Heart right ventricle (tissue), 16 donors: ENCODE measurements at places on chromosomes 2 and 18.

- DNase-seq = no peak
Observed at GRCh38 chr2:173030561-173031490, 44.8 kb upstream of the MAP3K20 start.

GRCh38 chr2:177964892-177965291, 107.7 kb downstream of the PDE11A start:
- no peak for DNase-seq

DNA sequence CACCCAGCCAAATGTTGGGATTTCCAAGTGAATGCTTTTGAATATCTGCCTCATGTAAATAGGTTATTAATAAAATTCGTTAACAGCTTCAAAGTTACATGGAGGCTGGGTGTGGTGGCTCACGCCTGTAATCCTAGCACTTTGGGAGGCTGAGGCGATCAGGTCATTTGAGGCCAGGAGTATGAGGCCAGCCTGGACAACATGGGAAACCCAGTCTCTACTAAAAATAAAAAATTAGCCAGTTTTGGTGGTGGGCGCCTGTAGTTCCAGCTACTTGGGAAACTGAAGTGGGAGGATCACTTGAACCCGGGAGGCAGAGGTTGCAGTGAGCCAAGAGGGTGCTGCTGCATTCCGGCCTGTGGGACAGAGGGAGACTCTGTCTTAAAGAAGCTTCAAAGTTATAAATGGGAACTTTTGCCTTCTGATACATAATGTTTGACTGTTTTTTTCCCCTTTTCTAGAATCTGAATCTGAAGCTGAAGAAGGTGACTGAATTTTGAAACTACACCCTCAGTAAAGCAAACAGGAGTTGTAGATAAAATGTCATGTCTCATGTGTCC, 10.1 kb downstream of the BZW1 start:
- DNase-seq = no peak

- DNase-seq = no peak
Observed at GRCh38 chr2:17171446-17172049, 346.7 kb downstream of the RAD51AP2 start.

DNA sequence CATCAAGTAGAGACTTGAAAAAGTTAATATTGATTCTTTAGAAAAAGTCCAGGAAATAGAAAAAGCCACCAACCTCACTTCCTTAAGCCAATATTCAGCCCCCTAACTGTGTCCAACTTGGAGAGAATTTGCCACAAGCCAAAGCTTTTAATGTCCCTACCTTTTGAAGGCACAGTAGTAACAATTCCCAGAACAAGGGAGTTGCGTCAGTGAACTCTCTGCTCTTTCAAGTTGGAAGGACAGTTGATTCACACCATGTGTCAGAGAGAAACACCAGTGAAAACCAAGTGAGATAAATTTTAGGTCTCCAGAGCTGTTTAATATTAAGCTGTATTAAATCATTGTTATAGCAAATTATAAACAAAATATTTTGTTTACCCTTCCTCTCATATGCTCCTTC, 66.1 kb downstream of the EXOC6B start:
- no peak for DNase-seq

DNA sequence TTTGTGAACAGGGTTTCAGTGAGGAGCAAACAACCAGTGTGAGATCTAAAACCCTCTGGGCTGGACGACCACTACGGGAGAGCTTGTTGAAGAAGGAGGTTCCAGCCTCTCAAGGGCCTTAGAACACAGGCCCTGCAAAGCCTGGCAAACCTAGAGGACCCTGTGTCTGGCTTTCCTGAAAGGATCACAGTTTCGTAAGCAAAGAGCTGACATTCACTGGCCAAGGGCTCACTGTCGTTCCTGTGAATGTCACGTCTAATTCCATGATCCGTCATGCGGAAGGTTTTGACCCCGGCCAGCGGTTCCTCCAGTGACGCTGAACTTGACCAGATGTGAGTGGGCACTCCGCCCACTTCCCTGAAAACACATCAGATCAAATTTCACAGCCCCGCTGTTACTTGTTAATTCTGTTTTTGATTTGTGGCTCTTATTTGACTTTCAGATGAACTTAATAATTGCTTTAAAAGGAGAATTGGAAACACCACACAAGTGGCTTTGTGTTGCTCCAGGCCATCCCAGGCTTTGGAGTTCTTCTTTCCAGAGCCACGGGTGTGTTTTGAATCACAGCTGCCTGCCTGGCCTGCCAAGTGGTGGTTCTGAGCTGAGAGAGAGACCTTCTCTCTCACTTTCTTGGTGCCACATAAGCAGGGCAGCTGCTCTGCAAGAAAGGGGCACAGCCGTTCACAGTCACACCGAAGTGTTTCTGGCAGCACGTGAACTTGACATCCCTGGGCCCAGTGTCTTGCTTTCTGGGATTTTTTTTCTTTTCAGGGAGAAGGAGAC, 308.4 kb downstream of the NDUFA10 start:
- peak; percentile 41 for DNase-seq

DNA sequence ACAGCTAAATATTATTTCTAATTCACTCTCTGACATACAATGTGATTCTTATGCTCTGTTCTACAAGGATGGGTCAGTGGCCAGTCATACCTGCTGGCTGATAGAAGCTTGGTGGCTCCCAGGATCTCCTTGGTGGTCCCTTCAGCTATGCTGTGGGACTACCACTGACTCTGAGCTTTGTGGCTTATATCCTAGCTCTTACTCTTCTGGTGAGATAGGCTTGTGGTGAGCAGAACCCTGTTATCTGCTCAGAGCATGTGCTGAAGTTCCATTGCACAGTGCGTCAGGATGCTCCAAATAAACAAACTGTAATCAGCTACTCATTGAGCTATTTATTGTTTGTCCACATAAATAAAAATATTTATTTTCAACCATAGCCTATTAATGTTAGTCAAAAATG, 51.7 kb downstream of the MFSD6 start:
- no peak for DNase-seq

DNA sequence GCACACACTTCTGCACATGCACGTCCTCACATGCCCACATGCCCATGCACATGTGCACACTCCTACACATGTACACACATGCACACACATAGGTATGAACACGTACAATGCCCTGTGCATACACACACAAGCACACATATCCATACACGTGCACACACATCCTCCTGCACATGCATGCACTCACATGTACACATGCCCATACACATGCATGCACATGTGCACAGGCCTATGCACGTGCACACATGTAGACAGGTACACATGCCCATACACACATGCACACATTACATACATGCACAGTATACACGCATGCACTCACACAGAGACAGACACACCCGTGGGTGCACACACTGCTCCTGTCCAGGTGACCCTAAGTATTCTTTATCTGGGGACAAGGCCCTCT, 34.3 kb downstream of the GPC1 start:
- DNase-seq = no peak

- no peak for DNase-seq
Observed at GRCh38 chr18:5309888-5310470, 14.5 kb upstream of the ZBTB14 start.

DNA sequence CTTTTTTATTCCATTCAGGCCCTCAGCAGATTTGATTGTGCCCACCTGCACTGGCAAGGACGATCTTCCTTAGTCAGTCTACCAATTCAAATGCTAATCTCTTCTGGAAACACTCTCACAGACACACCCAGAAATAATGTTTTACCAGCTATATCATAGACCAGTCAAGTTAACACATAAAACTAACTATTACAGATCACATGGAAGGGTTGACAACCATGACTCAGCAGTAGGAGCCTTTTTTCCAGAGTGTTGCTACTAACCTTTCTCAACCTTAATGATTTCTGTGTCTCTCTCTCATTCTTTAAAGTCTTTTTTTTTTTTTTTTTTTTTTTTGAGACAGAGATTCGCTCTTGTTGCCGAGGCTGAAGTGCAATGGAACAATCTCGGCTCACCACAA, 143.5 kb upstream of the MSH6 start:
- DNase-seq = no peak

DNA sequence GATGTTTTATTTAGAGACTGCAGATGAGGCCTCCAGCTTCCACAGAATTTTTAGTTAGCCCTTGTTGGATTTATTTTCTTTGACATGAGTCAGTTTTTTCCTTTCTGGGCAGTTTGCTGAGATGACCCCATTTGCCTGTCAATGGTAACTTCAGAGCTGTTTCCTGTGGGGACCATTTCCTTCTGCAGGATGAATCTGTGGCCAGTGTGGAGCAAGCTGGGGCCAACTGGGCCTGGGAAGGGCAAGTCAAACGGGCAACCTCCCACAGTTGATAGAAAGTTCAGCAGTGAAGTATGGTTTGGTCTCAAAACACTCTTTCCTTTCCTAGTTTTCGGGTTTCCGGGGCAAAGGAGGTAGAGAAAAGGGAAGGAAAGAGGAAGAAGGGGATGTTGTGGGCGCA, 291.4 kb upstream of the NRP2 start:
- no peak for DNase-seq

DNA sequence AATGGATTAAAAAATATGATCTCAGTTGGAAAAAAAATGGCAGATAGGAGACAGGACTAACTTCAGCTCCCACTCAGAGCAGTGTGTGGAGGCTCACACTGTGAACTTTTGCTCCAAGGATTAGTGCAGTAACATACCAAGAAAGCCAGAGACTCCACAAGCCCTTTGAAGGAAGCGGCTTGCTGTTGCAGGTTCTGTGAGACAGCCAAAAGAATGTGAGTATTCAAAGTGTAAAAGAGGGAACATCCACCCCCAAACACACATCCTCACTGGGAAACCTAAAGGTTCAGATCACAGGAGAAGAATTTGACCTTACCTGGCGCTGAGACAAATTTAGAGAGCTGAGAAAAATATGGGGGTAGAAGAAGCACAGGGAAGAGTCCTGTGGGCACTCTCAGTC, 77.5 kb downstream of the FAM171B start:
- DNase-seq = no peak

- DNase-seq = no peak
Observed at GRCh38 chr18:22309191-22309590, 108.5 kb downstream of the CTAGE1 start.

DNA sequence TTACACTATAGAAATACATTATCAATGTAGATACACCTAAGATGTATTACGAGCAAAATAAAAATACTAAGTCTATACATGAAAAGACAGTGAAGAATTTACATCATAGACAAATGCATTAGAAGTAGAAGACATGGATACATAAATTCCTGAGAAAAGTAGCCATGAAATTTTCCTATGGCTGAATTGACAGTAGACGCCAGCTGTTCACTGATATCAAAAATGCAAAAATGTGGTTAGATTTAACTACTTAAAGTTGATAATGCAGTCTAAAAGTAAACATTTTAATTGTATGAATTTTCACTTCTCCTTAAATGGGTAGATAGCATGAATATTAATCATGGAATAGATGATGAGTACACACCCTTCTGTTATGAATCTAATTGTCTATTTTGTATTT, 350.9 kb downstream of the ARHGAP15 start:
- no peak for DNase-seq

GRCh38 chr2:10222-10875, 36.0 kb downstream of the FAM110C start:
- no peak for DNase-seq

GRCh38 chr2:180699657-180700361, 280.6 kb upstream of the UBE2E3 start:
- DNase-seq = no peak

DNA sequence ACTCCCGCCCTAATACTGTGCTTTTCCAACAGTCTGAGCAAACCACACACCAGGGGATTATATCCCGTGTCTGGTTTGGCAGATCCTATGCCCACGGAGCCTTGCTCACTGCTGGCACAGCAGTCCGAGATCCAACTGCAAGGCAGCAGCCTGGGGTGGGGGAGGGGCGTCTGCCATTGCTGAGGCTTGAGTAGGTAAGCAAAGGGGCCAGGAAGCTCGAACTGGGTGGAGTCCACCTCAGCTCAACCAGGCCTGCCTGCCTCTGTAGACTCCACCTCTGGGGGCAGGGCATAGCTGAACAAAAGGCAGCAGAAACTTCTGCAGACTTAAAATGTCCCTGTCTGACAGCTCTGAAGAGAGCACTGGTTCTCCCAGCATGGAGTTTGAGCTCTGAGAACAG, 44.2 kb downstream of the LNPK start:
- no peak for DNase-seq

GRCh38 chr2:221380686-221381085, 191.4 kb downstream of the EPHA4 start:
- DNase-seq = no peak

DNA sequence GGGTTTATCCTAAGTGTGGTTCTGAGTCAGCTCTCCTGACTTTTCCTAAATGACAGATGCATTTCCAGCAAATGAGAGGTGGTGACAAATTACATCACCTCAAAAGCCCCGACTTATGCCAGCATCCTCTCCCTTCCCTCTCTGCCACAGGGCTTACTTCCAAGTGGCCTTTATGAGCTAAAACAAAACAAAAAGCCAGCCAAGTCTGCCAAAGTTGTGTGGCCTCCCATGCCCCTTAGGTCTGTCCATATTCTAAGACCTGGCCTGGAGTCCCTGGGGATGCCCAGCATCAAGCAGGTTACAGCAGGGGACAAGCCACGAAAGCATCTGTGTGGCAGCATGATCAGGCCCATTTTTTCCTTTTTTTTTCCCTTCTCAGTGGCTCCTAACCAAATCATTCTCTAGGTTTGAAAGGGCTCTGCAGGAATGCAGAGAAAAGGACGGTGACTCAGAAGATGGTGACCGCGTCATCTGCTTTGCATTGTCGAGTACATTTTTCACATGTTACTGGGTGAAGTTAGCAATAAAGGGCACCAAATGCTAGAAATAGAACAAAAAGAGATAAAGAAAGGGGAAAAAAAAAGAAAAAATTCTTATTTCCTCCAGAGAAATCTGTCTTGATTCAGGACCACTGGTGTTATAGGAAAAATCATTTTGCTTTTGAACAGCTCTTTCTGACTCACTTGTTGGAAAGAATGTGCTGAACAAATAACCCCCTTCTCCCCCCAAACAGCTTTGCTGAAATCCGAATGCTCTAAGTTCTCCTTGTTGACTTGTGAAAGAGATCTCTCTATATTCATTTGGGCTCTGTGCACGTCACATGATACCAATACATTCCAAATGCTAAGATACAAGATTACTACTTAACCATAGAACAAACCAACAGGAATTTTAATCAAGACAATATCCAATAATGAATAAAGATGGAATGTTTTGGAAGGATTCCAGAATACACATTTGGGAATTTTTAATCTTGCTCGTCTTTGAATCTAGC, 178.7 kb downstream of the EN1 start:
- no peak for DNase-seq

DNA sequence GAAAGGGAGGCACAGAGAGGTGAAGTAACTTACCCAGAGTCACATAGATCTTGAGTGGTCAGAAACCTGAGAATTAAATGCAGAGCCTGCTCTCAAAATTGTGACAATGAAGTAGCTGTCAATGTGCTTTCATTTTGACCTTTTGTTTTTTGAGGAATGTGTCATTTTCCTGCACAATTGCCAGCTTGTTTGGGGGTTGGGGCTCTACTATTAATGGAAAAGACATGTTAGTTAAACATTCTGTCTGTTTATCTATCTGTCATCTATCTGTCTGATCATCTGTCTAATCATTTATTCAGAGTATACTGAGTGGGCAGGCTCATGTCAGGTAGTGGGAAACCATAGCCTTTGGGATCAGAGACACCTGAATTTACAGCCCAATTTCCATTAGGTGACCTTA, 428.4 kb downstream of the TSN start:
- no peak for DNase-seq
